ENCODE measurements at places on chromosomes 1 and 21.

GRCh38 chr1:187624812-187625545 is 796.2 kb downstream of the PLA2G4A start:
- no peak for DNase-seq

- no peak for DNase-seq
Measured at GRCh38 chr1:72432645-72433267, 150.4 kb upstream of the NEGR1 start.

- DNase-seq, result no peak
Measured at GRCh38 chr21:27511233-27511632, 544.3 kb upstream of the ADAMTS5 start.

DNA sequence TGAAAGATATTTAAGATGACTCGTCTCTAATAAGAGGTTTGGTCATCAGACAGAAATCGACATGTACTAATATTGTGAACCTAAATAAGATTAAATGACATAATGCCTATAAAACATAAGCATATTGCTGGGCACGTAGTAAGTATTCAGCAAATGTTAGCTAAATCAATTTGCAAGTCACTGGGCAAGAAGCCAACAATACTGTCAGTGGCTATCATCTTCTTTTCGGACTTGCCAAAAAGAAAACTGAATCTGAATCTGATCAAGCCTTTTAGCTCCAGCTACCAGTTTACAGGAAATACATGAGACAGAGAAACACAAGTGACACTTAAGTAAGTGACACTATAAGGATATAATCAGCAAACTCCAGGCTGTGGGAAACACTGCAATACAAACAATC is 46.0 kb downstream of the RPL5 start:
- no peak for DNase-seq

DNA sequence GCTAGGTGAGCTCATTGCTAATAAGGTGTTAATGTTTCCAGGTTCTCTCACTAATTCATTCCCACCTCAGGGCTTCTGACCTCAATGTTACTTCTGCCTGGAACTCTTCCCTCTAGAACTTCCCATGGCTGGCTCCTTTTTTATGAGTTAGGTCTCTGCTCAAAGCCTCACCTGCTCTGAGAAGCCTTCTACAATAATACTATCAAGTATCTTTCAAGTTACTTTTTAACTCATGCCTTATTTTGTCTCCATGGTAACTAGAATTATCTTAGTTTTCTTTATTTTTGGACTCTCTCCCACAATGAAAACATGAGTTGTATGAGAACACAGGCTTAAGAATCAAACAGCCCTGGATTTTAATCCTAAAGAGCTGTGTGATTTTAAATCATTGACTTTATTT is 3.5 kb upstream of the C1orf52 start:
- no peak for DNase-seq

DNA sequence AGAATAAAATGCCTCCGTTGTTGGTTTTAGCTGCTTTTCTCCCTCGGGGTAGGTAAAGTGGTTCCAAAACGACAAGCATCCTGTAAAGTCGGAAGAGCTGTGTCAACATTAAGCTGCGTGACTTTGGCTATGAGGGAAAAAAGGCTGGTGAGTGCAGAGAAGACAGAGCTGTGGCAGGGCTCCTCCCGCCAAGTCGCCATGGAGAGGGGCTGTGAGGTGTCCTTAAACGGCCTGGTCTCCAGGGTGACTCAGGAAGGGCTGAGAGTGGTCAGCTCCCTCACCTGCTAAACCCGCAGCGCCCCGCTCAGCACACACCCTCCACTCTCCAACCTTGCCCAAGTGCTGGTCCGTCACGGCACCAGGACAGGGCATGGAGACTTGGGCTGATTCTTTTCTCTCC is 91.6 kb upstream of the SAMD11 start:
- no peak for DNase-seq

GRCh38 chr1:44108241-44108640 is 10.4 kb upstream of the KLF17 start:
- peak; percentile 11 for DNase-seq

DNA sequence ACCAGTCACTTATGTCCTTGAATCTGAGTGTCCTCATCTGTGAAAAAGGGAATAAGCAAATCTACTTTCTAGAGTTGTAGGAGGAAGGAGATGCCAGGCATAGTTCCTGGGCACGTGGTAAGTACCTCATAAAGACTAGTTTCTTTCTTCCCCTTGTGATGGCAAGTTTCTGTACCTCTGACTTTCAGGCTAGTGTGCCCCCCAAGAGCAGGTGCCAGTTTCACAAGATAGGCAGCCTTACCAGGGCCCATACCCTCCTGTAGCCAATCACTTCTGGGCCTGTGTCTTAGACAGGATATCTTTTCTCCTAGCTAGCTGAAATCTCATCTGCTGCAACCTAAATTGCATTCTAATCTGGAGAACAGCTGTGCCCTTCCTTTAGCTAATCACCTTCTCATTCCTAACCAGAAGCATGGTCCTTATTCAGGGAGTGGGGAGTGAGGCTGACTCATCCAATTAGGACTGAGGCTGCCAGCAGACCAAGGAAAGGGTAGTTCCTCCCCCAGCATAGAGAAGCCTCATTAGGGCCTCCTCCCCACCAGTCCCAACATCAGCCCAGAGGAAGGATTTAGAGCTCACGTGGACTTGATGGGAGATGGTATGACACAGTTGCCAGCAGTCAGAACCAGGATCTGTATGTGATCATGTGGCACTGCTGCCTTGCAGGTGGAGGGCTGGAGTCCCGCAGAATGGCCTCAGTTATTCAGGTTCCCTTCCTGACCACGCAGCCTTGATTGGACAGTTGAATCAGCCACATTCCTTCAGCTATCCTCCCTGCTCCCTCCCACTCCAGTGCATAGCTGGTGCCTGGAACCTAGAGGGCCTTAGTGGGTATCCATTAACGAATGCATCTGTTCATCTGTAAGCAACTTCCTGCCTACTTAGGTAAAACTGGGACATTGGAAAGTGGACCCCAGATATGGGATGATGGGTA is 7.9 kb downstream of the KLHDC8A start:
- DNase-seq, result no peak

- DNase-seq, result no peak
Measured at GRCh38 chr21:33412832-33413519, 9.8 kb downstream of the IFNGR2 start.

Measured in fibroblast of skin of back (primary cell).